ENCODE measurements at places on chromosomes 2 and 18.

- no peak for DNase-seq
Observed at GRCh38 chr2:235003096-235003775, 51.4 kb downstream of the SH3BP4 start.

GRCh38 chr2:150036622-150037021 is 449.0 kb upstream of the MMADHC start:
- DNase-seq, result no peak

DNA sequence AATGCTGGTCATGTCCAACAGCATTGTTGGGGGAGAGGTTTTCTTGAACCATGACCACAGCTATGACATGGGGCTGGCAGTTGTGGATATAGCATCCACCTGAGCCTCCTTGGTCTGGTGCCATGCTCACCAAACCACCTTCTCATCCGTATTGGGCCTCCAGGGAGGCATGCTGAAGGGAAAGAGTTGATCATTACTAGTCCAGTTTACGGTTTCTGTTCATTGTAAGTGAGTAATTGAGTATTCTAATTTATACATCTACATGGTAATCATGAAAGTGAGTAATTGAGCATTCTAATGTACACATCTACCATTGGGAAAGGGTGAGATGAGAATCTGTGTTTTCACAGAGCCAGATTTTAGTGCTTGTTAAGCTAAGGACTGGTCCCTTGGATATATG is 6.8 kb downstream of the TMEM87B start:
- no peak for DNase-seq

- DNase-seq, result no peak
Observed at GRCh38 chr2:34949316-34949715, 1350.2 kb upstream of the FAM98A start.

DNA sequence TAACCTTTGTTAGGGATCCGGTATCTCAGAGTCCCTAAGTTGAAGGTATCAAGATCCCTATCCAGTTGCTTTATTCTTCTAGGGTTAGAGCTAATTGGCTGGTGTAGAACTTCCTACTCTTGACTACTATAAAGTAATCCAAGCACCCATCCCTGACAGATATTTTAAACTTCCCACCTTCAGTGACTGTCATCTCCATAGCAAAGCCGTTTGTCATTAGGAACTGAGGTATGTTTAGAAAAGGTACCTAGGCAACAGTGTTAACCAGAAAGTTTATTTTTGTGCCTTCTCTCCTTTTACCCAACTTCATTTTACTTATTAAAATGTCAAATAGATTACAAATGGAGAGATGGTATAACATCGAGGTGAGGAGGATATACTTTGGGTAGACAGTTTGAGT is 4.5 kb downstream of the FAM117B start:
- DNase-seq, result no peak

DNA sequence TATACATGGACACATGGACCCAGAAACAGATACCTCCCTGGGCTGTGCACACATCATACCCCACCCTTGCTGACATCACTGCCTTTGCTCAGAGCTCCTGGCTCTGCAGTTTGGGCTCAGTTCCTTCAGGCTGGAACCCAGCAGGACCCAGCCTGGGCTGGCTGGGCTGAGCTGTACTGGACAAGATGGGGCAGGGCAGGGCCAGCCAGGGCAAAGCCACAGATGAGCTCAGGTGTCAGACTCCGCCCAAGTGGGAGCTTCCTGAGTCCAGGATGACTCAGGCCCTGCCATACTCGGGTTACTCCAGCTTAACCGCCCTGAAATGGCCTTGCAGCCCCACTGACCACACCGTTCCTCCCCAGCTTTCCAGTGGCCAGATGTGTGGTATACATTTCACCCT is 284.9 kb downstream of the OSR1 start:
- DNase-seq, result no peak

DNA sequence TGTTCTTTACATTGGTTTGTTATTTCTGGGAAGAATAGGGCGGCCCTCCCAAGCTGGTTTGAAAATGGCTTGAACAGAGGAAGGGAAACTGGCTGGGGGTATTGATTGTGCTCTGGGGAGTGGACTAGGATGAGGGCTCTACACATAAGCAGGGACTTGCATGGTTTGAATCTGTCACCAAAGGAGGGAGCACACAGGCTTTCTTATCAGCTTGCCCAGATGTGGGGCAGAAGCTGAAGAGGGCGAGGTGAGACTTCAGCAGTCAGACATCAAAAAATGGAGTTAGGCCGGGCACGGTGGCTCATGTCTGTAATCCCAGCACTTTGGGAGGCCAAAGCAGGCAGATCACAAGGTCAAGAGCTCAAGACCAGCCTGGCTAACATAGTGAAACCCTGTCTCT is 7.2 kb upstream of the RAB12 start:
- no peak for DNase-seq

- peak; percentile 18 for DNase-seq
Observed at GRCh38 chr2:73979021-73979420, 5.7 kb upstream of the TET3 start.

DNA sequence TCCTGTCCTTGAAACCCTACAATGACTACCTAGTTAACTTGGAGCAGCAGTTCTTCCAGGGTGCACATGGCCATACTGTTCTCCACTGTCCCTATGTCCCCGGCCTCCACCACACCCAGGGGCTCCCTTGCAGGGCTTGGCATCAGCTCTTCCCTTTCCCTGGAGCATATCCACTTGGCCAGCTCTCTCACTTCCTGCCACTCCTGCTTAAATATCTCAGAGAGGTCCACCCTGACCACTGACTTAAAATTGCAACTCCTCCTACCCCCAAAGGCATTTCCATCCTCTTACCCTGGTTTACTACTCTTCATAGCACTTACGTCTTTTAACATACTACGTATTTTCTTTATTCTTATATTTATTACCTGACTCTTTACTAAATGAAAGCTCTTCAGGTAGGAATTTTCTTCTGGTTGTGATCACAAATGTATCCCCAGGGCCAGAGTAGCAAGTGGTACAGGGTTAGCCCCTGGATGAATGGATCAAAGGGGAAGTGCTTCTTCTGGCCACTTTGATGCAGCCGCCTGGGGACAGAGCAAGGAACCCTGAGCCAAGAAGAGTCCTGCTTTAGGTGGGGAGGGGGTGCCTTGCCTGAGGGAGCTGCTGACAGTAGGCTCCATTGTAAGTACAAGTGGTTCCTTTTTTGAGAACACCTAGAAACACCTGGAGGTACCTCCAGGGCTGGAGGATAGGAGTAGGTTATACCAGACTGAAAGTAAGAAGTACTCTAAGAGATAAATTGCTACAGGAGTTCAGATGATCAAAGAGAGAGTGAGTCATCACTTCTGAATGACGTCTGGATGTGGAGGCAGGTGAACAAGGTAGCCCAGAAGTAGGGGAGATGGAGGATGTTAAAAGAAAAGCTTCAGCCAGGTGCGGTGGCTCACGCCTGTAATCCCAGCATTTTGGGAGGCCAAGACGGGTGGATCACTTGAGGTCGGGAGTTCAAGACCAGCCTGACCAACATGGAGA is 82.2 kb downstream of the SOCS6 start:
- DNase-seq, result no peak

DNA sequence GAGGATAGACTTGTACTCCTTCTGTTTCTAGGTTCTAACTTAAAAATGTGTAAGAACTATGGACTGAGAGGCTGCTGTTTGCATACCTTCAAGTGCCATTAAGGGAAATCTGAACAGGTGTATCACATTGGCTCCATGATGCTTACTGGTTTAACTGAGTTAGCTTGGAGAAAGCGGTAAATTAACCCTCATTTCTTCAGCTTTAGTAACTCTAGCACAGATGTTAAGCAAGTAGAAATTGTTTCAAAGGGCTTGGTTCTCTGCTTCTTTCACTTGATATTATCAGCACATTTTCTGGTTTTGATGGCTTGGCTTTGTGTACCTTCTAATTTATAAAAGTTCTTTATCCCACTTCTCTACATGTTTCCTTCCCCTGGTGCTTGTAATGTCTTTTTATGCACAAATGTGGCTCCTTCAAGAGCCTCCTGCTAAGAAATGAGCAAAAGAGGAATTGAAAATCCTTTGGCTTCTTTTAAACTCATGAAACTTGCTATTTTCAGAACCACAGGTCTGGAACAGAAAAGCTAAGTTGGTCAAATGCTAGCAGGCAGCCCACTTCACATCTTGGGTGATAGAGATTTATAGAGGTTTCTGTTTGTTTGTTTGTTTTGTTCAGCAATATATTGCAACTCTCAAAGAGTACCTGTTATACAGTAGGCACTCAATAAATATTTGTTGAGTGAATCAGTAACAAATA is 249.9 kb upstream of the THUMPD2 start:
- DNase-seq, result no peak

DNA sequence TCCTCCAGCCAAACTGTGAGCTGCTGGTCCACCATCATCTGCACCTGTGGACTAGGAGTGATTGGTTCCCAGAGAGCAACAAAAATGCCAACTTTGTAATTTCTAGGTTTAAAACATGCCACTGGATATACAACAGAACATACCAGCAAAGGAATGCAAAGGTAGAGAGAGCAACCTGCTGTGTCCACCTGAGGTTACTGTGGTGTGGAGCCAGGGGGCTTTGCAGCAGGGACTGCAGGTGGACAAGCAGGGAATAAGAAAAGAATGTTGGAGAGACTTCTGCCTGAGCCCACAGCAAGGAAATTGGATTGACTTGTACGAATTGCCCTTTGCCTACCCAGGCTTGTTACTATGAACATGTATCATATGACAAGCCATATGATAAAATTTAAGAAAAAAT is 345.2 kb upstream of the SPHKAP start:
- no peak for DNase-seq

GRCh38 chr2:142217804-142218203 is 87.0 kb upstream of the LRP1B start:
- no peak for DNase-seq

DNA sequence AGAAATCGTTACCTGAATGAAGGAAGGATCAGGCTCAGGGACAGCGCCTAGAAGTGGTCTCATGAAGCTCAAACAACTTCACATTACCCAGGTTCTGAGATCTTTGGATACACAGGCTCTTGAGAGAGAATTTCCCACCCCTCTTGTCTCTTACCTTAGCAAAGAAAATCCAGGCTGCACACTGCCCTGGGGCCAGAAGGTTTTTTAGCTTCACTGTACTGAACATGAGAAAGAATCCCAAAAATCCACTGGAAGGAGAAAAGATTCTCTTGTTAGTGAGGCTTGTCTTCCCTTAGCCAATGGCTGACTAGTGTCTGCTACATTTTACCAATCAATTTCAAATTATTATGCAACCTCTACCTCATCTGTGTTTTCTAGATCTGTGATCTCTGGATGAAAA is 101.0 kb upstream of the RIOK3 start:
- no peak for DNase-seq

Data from GF-D8 (cell line).